ENCODE measurements at places on chromosomes 16 and 17.

DNA sequence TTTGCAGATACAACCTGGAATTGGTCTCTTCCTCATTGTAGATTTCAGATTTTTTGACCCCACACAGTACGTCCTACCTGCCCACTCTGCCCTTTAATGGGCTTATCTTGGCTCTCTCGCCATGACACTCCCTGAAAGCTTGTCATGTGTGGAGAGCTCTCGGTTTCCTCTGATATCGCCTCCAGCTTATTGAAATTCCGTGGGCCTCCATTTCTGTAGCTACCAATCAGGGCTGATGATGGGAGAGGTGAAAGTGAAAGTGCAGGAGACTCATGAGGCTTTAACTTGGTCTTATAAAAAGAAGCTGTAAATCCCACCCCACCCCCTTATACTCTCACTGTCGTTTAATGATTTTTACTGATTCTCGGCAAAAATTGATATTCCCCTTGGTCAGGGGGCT, 17.7 kb downstream of the HOXB1 start:
- no peak for DNase-seq

GRCh38 chr17:75240394-75241142, 20.8 kb downstream of the GGA3 start:
- DNase-seq = peak; percentile 57

GRCh38 chr17:67044016-67044772, at the start of gene CACNG1:
Gene CACNG1 (plus strand): TSS chr17:67044554. CDS start chr17:67044661, 107 bp downstream.
- DNase-seq = no peak

- DNase-seq = peak; percentile 44
Observed at GRCh38 chr16:51577621-51578303, 426.7 kb upstream of the SALL1 start.

GRCh38 chr17:42817866-42818265, 6.2 kb downstream of the BECN1 start:
- DNase-seq = no peak

GRCh38 chr17:30831257-30831656, 509 bp upstream of the ATAD5 start:
- DNase-seq = no peak

DNA sequence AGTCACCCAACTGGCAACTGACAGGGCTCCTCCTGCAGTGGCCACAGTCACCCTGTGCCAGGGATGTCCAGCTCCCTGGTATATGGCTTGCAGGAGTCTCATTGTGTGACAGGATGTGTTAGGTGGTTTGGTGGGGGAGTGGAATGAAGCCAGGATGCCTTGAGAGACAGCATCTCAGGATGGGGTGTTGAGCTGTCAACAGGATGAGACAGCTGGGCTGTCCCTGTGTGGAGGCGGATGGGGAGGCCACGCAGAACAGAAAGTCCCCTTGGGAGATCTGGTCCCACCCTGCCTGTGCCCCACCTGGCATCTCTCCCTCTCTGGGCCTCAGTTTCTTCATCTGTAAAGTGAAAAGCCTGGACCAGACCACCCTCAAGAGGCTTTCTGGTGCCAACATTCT, 9.5 kb upstream of the ZNF469 start:
- DNase-seq = no peak

DNA sequence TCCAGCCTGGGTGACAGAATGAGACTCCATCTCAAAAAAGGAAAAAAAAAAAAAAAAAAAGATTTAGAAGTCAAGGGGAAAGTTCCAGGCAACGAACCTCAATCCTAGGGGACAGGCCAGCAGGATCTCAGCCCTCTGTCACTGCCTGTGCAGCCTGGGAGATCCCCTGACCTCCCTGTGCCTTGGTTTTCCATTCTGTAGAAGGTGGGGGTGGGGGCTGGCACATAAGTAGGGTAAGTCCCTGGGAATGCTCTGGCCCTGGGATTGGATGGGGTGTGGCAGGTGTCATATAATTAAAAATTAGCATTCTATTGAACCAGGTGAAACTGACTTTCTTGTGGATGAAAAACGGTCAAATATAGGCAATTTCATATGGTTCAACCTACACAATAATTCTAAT, 90.5 kb downstream of the C16orf78 start:
- DNase-seq = no peak

DNA sequence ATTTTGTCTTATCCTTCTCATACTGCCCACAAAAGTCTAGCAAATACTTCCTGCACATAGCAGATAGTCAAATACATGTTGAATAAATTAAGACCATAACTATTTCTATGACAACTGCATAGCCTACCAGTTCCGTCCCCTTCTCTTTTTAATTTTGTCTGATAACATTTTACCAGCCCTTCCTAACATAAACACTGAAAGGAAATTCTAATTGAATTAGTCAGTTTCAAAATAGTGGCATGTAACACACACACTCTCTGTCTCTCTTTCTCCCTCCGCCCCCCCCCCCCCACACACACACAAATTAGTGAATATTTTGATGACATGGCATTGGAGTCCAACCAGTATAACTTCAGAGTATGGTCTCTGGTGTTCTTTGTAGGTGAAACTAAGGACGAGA, 41.8 kb downstream of the TNRC6C start:
- DNase-seq = no peak

DNA sequence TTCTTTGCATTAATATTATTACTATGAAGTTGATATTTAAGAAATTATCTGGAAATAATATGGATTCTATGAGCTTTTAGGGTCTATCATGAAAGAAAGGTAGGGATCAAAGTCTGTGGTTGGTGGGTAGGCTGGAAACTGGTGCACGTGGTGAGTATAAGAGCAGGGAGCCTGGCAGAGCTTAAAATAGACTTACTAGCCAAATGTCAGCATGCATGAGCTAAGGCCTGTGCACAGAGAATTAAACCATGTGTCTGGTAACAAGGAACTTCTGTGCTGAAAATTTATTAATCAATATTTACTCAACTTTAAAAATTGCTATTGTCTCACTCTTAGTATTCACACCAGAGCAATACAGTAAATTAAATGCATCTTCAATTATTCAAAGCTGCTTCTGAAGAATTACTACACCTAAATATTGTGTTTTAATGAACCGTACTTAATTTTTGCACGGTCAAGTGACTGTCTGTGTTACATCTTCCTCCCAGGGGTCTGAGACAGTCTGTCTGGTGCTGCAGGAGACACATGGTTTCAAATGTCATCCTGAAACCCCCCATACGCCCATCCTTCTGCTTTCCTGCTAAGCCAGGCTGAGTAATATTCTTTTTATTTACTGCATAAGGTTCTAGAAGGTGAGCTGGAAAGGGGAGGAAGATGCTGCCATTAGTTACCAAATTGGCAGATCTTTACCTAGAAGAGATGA, 161.0 kb upstream of the NLRP1 start:
- DNase-seq = no peak

DNA sequence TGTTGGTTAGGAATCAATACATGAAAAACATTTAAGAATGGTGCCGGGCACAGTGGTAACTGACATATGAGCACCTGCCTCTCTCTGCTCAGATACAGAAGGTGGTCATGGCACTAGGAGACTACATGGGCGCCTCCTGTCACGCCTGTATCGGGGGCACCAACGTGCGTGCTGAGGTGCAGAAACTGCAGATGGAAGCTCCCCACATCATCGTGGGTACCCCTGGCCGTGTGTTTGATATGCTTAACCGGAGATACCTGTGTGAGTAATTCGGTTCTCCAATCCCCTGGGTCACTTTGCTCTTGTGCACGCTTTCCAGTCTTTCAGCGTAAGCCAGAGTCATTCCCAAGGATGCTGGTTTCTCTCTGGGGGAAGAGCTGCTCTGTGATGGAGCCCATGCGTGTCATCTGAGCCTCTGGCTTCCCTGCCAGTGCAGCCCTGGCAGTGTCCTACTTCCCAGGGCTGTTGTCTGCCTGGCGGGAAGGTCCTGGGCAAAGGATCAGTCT, 3.0 kb upstream of the CD68 start:
- DNase-seq = no peak

- no peak for DNase-seq
Observed at GRCh38 chr17:75835654-75835987, 8.6 kb downstream of the UNC13D start.

DNA sequence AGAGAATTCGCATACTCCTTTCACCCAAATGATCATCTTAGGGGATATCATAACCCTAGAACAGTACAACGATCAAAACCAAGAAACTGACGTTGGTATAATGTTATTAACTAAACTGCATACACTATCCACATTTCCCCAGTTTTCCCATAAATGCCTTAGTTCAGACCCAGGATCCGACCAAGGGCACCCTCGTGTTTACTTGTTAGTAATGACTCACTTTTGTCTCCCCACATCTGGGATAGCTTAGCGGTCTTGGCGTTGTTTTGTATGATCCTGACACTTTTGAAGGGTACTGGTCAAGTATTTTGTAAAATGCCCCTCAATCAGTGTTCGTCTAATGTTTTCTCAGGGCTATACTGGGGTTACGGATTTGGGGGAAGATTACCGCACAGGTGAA, 8.0 kb downstream of the HS3ST3A1 start:
- no peak for DNase-seq

DNA sequence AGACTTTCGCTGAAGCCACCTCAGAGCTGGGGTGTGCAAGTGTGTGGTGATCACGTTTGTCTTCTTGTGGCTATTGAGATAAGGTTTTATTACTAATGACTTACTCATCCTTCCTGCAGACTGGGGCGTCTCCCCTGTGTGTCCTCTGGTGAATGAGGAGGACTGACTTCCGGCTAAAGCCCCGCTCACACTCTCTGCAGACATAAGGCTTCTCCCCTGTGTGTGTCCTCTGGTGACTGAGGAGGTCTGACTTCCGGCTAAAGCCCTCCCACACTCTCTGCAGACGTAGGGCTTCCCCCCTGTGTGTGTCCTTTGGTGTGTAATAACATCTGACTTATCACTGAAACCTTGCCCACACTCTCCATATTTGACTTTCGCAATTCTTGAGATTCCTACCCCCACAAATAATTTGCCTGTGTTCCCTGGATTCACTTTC, 19.4 kb downstream of the PRDM7 start:
- no peak for DNase-seq

DNA sequence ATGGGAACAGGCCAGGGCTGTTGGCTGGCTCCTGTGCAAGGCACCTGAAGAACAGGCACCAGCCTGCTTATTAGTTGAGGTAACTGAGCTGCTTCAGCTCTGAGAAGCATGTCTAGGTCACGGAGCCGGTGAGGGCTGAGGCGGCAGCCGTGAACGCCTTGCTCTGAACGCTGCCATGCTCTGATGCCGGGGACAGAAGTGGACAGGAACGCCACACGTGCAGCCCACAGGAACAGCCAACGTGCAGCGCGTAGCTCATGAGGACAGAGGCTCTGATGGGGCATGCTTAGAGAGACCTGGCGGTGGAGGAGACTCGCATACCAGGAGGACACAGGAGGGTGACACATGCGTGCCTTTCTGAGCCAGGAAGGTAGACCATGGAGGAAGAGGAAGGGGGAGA, 25.6 kb downstream of the USP22 start:
- no peak for DNase-seq

- no peak for DNase-seq
Observed at GRCh38 chr16:82083710-82084353, 48.8 kb downstream of the HSD17B2 start.

GRCh38 chr17:63966646-63967264, 6.0 kb downstream of the SCN4A start:
- DNase-seq = no peak

DNA sequence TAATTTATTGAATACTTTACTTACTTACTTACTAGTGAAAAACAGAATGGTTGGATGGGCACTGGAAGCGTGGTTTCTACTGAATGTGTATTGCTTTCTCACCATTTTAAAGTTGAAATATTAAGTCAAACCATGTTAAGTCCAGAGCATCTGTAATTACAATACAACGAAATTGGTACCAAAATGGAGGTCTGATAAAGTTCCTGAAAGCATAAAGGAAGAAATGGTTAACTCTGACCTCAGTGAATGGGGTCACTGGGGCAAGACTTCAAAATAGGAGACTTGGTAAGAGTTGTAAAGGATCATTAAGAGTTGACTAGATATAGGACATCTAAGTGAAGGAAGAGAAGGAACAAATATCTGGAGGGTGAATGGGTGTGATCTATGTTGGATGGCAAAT, 237.1 kb downstream of the MAF start:
- no peak for DNase-seq

DNA sequence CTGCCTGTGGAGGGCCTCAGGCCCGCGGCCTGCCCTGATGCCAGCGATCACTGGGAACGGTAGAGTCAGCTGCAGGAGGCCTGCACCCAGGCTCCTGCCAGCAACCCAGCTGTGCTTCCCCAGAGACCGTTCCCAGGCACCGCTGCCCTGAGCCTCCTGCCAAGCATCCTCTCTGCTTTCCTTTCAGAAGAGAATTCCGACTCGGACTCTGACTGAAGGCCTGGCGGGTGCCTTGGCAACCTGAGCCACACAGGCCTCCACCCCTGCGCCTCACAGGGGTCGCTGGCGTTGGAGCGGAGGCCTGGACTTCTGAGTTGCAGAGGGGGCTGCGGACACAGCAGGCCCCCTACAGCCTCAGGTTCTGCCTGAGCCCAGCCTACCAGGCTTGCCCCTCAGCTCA, 7.9 kb downstream of the CMTM3 start:
- no peak for DNase-seq

GRCh38 chr16:25317732-25318316, 60.2 kb upstream of the ZKSCAN2 start:
- no peak for DNase-seq

DNA sequence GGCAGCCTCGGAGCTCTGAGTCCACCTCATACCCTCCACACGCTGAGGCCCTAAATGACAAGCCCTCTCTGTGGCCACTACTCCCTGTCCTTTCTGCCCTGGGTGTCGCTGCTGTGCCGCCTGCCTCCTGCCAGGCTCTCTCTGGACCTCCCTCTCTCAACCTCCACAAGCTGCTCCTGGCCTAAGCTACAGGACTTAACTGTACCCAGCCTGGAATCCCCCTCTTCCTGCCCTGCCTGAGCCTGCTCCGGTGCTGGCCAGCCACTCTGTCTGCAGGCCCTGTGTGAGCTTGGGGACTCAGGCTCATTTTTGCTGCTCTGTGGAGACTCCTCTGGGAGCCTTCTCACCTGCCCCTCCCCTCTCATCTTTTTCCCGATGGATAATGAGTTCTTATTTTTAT, 21.5 kb downstream of the IFT140 start:
- DNase-seq = no peak

GRCh38 chr17:13592427-13592826, 9.3 kb downstream of the HS3ST3A1 start:
- no peak for DNase-seq

Data from nephron progenitor cell (in vitro differentiated cells).